ENCODE measurements at places on chromosomes 16 and 17. TPM values are rescaled to one million over a fixed set of nuclear protein-coding genes. Genes with fewer than 3 reads are reported as not detected.

CLEC3A gene
- total RNA-seq: not detected

DNA sequence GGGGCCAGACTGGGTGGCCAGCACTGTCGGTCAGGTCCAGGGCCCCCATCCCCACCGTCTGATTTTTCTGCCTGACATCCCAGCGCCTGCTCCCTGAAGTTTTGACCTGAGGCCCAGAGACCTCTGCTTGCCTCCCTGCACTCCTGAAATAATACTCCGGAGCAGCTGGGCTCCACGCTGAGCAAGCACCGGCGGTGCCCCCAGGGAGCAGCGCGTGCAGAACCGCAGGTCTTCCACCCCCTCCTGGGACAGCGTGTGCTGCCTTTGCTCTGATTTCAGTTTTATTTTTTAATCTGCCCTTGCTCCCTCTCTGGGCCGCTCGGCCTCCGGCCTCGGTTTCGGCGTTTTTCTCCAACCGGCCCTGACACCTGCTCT is 132.4 kb upstream of the GSE1 start:
- no peak for DNase-seq

- DNase-seq: no peak
Measured at GRCh38 chr17:28972437-28972836, 21.1 kb upstream of the PHF12 start.

GRCh38 chr17:57636985-57637665 is 108.0 kb downstream of the CCDC182 start:
- no peak for DNase-seq

DNA sequence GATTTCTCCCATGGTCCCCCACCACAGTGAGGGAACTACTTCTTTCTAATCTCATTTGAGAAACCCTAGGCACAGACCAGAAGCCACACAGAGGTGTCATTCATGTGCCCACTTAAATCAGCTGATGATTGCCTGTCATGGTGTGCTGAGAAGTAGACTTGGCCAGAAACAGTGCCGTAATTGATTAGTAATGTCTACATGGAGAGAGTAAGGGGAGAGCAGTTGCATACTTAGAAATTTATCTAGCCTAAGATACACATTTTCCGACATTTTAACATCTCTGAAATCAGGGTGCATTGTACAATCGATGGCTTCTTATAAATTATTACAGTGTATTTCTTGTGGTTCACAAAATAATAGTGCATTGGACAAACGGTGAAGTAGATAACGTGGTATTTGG is 271.8 kb downstream of the IRF8 start:
- DNase-seq: no peak

DNA sequence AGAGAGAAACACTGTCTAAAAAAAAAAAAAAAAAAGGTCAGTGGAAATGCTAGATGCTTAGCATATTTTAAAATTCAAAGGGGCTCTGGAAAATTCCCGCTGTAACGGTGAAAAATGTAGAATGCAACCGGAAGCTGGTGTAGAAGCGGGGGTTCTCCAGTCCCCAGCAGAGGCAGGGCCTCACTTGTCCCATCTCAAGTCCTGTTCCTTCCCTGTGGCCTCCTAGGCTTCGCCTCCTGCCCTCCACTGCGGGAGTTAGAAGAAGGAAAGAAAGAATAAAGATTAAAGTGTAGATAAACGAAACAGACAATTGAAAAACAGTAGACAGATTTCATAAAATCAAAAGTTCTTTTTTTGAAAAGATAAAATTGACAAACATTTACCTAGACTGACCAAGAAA is 14.8 kb upstream of the ZNF287 start:
- DNase-seq: no peak
